Frontal cortex (tissue), 4 donors: ENCODE measurements at places on chromosomes 3 and 15.

GRCh38 chr15:88586401-88587162 lies 34.6 kb upstream of the AEN start:
- no peak for DNase-seq

DNA sequence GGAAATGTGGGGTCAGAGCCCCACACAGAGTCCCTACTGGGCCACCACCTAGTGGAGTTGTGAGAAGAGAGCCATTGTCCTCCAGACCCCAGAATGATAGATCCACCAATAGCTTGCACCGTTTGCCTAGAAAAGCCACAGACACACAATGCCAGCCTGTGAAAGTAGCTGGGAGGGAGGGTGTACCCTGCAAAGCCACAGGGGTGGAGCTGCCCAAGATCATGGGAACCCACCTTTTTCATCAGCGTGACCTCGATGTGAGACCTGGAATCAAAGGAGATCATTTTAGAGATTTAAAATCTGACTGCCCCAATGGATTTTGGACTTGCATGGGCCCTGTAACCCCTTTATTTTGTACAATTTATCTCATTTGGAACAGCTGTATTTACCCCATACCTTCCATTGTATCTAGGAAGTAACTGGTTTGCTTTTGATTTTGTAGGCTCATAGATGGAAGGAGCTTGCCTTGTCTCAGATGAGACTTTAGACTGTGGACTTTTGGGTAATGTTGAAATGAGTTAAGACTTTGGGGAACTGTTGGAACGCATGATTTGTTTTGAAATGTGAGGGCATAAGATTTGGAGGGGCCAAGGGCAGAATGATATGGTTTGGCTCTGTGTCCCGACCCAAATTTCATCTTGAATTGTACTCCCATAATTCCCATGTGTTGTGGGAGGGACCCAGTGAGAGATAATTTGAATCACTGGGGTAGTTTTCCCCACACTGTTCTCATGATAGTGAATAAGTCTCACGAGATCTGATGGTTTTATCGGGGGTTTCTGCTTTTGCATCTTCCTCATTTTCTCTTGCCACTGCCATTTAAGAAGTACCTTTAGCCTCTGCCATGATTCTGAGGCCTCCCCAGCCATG lies 49.0 kb downstream of the CD200 start:
- no peak for DNase-seq

- DNase-seq = no peak
Measured at GRCh38 chr15:26197719-26198118, 334.6 kb upstream of the ATP10A start.

- DNase-seq = no peak
Measured at GRCh38 chr3:147572970-147573340, 163.8 kb downstream of the ZIC1 start.

DNA sequence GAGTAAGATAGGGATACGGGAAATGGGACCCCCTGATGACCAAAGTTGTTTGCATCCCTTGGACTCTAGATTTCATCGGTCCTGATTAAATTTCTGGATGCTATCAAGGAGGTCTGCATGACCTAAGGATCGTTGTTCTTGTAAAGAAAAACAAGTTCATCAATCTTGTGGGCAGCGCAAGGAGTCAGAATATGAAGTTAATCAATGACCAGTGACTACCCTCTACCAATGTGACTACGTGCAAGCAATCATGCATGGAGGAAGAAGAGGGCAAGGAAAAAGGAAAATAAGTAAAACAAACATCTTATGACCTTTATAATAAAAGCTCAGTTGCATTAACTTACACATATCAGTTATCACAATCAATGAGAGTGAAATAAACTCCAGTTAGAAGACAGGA lies 139.7 kb downstream of the RTP4 start:
- no peak for DNase-seq

GRCh38 chr3:154126651-154127050 lies 5.5 kb downstream of the ARHGEF26 start:
- DNase-seq = no peak

GRCh38 chr3:30227571-30228301 lies 378.7 kb upstream of the TGFBR2 start:
- no peak for DNase-seq
